ENCODE measurements at places on chromosomes 1 and 21.

GRCh38 chr1:34371829-34372532 is 195.3 kb downstream of the C1orf94 start:
- DNase-seq = no peak

- no peak for DNase-seq
These were observed 40.3 kb upstream of the COL18A1 start for GRCh38 chr21:45364468-45365185.

- DNase-seq = no peak
These were observed 56.8 kb downstream of the NDUFS5 start for GRCh38 chr1:39082811-39083576.

GRCh38 chr21:39611551-39612190 is 1.1 kb upstream of the B3GALT5 start:
- no peak for DNase-seq

- no peak for DNase-seq
These were observed 8.1 kb downstream of the GBP7 start for GRCh38 chr1:89167590-89168230.

GRCh38 chr1:213127074-213127473 is 76.0 kb downstream of the RPS6KC1 start:
- DNase-seq = no peak

GRCh38 chr1:58845942-58846341 is 62.1 kb upstream of the JUN start:
- DNase-seq = no peak

- no peak for DNase-seq
These were observed 2.2 kb downstream of the RPS8 start for GRCh38 chr1:44777547-44777946.

DNA sequence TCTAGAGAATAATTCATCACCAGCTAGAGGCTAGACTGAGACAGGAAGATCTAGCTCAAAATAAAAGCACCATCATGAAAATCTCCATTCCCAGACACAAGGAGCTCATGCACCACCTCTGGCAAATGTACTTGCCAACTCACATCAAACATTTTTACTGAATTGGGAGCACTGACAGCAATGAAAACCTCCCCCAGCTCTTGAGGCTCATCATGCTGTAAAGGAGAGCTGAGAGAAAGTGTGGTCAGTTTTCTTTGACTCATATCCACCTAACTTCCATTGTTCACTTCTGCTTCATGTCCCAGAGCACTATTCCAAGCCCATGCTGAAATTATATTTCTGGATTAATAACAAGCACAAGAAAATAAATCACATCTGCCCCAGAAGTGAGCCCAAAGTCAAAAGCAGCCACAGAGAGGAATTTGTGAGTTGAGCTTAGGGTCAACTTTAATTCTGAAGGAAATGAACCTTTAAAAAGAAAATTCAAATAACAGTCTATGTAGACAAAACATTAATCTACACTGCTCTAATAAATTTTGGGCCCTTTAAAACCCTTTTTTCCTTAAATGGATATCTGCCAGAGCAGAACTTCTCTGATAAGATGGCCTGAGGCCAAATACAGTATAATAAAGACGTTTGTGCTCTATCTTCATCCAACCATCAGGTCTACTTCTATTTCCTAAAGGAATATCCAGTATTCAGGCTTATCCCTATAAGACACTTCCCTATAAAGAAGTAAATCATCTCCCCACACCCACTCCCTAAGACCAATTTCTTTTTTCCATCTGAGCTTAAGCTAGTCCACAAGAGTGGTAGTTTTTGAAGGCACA is 85.9 kb upstream of the ADAM30 start:
- no peak for DNase-seq
